ENCODE measurements at places on chromosomes 2 and 18.

DNA sequence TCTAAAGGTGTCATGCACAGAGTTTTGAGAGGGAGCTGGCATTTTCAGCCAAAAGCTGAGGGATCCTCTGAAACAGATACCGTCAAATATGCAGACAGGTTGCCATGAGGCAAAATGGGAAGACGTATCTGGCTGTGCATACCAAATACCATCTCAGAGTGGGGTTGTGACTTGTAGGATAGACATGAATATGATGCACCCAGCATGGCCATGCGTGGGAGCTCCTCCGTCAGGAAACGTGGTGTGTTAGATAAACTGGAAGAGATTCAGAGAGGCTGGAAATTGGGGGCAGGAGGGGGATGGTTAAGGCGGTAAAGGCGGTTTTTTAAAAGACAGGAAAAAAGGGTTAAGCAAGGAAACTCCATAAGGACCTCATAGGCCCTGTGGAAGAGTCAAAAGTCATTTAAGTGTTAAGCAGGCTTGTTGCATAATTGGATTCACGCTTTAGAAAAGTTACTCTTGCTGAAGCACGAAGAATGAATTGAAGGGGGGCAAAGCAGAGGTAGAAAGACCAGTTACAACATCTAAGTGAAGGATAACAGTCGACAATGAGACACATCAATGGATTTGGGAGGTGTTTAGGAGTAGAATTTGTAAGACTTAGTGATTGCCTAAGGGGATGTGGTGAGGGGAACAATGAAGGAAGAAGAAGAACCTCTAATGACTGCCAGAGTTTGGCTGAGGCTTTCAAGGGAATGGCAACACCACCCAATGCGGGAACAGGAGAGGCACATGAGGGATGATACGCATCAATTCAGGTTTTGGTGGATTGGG is 139.6 kb upstream of the CTAGE1 start:
- DNase-seq: no peak

- no peak for DNase-seq
Observed at GRCh38 chr2:101087638-101088037, 63.5 kb downstream of the TBC1D8 start.

DNA sequence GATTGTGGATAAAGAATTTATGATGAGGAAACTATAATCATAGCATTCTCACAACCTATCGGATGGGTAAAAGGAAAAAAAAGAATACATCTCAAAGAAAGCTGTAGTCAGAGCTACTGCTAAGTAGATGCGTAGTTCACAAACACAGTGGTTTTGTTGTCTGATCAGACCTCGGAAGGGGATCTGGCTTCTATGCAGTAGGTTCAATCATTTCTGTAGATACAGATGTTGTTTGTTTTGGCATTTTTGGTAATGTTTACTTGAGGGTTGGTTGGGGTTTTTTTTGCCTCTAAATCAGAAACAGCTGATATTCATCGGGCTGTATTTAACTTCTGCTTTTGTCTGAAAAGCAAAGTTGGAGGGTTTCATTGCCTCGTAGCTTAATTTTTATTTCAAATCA is 42.1 kb downstream of the NPAS2 start:
- no peak for DNase-seq

- DNase-seq: no peak
Observed at GRCh38 chr2:239917125-239917956, 107.8 kb downstream of the NDUFA10 start.

DNA sequence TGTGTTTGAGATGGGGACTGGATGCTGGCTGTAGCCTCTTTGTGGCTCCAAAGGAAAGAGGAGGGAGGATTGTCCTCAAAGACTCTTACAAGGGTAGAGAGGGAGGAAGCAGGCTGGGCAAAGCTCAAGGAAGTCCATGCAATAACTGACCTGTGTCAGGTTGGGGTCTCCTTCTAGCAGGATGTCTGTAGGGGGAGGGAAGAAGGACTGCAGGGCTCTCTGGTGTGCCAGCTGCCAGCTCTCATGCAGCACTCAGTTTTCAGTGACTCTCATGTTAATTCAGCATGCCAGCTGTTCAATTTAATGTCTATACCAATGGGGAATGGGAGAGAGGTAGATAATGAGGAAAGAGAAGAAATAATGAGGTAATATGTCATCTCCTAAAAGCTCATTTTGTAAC is 85.3 kb upstream of the RANBP2 start:
- no peak for DNase-seq

GRCh38 chr18:64699081-64699480 is 550.2 kb upstream of the LINC00305 start:
- DNase-seq: no peak

DNA sequence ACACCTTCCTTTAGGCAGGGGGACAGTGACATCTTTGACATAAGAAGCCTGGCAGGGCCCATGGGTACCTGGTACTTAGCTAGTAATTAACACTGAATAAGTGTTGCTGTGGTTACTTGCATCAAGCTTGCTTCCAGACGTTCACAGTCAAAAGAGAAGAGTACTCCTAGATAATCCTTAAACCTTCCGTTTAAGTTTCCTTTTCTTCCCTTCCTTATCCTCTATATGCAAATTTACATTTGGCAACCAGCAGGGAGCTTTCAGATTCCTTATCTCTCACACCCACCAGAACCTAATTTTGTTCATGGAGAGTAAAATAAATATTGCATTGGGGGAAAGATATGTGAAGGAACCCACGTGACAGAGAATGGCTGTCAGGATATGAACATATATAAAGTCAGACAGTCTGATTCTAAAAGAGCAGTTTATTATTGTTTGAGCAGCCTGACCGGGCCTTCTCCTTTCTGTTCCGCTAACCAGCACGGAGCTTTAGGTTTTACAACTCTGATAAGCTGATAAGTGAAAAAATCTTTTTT is 7.8 kb upstream of the RAB31 start:
- DNase-seq: no peak

DNA sequence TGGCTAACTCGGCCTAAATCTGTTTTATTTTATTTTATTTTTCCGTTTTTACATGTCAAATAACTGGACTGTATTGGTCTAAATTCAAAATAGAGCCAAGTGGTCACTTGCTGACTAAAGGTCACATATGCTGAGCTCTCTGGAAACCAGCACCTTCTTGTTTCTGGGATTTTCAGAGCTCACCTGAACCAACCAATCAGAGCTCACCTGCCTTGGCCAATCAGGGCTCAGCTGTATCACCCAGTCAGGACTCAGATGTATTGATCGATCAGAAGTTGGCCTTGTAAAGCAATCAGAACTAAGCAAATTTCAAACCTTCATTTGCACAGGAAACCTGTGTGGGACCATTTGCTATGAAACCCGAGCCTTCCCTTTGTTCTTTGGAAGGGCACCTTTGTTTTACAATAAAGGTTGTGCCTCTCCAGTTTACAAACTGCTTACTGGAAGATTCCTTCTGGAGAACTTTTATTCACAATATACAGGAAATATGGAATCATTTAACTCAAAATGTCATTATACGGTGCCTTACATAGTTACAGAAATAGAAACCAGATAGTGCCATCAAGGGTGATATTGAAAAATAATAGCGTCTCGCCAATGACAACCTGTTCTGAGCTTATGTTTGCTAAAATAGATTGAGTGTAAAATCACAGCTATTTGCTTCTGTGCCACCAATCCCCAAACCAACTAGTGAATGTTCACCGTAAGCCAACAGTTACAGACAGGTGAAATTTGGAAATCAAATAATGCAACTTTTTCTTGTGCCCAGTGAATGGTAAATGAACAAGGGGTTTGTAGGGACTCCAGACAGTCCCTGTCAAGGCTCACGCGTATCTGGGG is 17.3 kb upstream of the PSD4 start:
- no peak for DNase-seq

DNA sequence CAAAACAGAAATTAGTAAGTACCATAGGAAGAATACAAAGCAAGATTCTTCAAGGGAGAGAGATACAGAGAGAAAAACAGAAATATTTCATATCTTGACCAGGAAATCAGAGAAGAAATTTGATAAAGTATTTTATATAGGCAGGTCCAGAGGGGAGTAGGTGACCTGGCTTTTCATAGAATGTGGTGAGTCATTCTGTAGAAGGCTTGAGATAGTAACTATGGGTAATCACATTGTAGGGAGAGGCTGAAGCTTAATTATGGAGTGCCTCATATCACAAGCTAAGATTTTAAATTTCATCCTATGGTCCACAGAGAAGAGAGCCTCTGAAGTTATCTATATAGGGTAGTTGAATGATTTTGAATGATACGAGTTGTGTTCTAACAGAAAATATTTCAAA is 195.0 kb upstream of the CYRIA start:
- no peak for DNase-seq

DNA sequence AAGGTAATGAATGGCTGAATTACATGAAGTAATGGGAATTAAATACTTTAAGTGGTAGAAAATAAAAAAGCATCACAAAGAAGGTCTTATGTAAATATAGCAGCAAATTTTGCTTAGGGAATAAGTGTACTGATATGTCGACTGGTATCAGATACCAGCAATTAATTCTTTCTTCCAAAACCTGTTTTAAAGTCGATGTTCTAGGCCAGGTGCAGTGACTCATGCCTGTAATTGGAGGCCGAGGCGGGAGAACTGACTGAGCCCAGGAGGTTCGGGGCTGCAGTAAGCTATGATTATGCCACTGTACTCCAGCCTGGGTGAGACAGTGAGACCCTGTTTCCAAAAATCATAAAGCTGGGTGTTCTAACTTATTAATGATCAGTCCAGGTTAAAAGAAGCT is 30.3 kb downstream of the SP3 start:
- no peak for DNase-seq

- no peak for DNase-seq
Observed at GRCh38 chr2:190123956-190124355, 61.4 kb upstream of the MSTN start.

DNA sequence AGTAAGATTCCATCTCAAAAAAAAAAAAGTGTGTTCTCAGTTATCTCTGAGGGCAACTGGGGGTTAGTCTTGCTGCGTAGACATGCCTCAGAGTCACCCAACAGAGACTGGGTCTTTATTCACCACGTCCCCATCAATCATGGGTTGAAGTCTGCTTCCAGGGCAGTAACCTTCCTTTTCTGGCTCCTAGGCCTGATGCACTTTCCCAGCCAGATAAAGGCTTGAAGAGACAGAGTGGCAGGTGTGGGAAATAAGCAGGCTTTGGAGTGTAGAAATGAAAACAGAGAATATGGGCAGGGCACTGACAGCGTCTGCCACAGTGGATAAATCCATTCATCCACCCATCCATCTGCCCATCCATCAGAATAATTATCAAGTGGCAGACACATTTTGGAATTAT is 134.1 kb upstream of the LGALSL start:
- no peak for DNase-seq

DNA sequence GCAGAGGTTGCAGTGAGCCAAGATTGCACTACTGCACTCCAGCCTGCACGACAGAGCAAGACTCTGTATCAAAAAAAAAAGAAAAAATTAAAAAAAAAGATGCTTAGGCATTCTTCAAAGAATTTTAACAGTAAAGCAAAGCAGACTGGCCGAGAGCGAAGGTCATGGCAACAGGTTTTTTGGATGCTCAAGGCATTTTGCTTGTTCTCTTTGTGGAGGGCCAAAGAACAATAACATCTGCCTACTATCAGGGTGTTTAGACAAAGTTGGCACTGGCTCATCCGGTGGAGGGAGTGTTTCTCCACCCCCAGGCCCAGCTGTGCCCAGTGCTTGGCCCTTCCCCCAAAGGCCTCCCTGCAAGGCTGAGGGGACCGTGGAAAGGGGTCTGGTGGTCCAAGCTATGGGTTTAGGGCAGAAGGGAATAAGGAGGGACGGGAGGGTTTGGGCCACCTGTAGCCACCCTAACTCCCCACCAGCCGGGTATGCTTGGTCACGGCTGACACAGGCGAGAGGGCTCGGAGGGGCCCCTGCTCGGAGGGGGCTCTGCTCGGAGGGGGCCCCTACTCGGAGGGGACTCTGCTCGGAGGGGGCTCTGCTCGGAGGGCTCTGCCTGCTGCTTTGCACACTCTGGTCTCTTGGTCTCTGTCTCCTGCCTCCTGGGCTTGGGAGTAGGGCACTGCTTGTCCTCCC is 26.7 kb upstream of the ALLC start:
- no peak for DNase-seq

DNA sequence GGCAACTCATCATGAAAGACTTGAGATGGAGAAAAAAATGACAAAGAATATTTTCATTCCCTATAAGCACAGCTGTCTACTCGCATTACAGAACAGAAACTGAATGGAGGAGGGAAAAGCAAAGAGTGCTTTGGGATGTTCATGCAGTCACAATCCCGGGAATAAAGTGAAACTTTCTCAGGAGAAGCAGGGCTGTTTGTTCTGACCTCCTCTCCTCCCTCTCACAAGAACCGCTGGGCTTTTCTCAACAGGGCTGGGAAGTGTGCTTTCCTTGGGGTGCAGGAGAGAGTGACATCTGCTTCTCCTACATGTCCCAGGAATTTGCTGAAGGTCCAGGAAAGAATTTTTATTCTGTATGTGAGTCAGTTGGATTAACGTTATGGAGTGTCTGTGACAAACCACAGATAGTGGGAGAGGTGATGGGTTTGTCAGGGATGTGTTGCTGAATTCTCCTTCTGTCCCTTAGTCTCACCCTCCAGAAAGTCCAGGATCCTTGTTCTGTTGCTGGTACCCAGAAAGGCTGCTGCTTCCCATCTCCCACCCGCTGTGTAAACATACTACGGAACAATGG is 125.6 kb downstream of the HRH4 start:
- no peak for DNase-seq

- DNase-seq: no peak
Observed at GRCh38 chr2:128405981-128406613, 87.4 kb upstream of the HS6ST1 start.

GRCh38 chr2:215535125-215535668 is 99.3 kb upstream of the FN1 start:
- no peak for DNase-seq

- DNase-seq: no peak
Observed at GRCh38 chr2:79994965-79995364, 309.6 kb downstream of the LRRTM1 start.

DNA sequence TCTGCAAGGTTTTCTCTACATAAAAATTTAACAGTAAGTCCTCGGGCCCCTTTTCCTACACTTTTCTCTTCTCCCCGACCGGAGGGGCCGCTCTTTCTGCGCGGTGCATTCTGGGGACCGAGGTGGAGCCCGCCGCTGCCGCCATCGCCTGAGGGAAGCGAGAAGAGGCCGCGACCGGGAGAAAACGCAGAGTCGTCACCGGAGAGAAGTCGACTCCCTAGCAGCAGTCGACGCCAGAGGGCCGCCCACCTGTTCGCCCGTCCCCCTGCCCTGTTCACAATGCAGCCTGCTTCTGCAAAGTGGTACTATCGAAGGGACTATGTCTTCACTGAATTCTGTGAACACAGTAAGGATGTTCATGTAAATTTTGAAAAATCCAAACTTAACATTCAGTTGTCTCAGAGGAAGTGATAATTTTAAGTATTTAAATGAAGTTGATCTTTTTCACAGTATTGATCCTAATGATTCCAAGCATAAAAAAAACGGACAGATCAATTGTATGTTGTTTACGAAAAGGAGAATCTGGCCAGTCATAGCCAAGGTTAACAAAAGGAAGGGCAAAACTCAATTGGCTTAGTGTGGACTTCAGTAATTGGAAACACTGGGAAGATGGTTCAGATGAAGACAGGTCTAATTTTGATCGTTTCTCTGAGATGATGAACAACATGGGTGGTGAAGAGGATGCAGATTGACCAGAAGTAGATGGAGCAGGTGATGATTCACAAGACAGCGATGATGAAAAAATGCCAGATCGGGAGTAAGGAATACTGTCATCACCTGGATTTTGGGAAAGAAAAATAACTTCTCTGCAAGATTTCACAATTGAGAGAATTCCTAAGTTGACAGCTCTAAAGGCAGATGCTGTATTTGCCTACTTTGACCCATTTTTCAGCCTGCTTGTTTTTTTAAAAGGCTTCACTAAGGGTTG is 55.8 kb downstream of the ASXL2 start:
- DNase-seq: peak; percentile 40

Measured in CD4-positive, alpha-beta T cell treated with Interleukin-15 for 4 hours (primary cell).